ENCODE measurements at places on chromosomes 5 and 9.
A peak's percentile ranks its signal among the peaks of the same experiment; 100 is the strongest.

- peak; percentile 91 for DNase-seq
Measured at GRCh38 chr5:141476132-141476911, 556 bp downstream of the PCDHGC3 start.

- DNase-seq: peak; percentile 87
Measured at GRCh38 chr5:14153932-14154731, 11.0 kb downstream of the TRIO start.

DNA sequence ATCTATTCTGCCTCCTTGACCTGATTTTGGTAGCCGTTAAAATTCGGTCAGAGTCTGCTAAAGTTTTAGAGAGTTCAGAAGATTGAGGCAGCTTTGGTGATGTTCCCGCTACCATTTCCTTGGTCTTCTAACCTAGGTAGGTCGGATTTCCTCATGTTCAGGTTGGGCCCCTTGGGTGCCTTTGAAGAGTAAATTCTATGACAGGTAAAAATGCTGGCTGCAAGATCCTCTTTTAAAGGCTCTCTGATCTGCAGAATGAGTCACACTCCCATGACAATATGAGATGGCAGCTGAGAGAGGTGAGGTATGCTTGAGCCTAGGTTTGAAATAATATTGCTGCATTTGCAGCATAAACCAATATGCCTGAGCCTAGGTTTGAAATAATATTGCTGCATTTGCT, 198.9 kb downstream of the TSSK1B start:
- no peak for DNase-seq

GRCh38 chr5:88226881-88227450, 41.7 kb downstream of the TMEM161B start:
- DNase-seq: no peak

DNA sequence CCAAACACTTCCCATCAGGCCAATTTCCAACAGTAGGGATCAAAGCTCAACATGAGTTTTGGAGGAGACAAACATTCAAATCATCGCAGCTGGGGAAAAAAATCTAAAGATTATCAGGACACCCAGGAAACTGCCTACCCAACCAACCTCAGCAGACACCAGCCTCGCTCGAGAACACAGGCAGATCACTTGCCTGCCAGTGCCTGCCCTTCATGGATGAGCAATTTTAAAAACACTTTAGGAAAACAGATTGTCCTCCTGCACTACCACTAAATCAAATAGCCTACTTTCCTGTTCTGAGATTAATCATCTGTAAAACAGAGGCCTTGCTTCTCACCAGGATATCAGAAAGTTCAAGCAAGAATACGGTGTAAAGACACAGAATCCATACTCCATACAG, 14.7 kb upstream of the TMEM174 start:
- no peak for DNase-seq

- no peak for DNase-seq
Measured at GRCh38 chr9:74921737-74922136, 31.0 kb downstream of the C9orf40 start.

DNA sequence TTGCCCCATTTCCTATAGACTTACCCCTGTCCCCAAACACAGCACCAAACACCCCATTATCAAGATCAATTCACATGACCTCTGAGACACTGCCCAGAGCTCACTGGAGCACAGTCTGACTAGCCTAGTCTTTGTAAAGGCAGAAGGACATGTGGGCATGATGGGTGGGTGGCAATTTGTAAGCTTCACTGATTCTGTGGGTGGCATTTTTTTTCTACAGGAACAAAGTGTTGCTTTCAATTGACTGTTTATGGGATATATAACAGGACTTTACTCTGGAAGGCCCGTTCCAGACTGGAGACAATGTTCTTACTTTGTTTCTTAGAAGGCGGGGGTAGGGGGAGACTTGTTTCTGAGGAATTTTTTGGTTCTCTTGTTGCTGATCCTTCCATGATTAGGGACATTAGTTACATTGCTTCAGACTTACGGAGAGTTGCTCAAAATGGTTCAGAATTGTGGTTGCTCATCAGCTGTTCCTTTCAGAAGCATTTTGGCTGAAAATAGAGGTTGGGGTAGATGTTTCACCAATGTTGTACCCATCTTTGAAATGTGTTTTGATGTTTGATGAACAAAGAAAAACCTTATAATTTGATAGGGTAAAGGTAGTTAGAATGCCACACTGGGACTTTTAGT, 20.2 kb downstream of the NNT start:
- no peak for DNase-seq

DNA sequence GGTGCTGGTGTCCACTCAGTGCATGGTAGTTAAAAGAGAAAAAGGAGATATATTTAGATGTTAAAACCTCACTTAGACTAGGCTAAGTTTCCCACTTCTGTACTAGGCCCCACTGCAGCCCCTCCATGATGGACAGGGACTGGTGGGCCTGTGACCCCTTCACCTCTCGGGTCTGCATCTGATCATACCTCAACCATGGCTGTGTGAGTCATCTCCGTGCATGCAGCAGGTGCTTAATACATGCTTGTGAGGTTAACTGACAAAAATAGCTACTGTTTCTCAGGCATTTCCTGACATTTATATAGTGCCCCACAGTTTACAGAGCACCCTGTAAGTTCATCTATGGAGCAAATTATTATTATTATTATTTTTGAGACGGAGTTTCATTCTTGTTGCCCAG, 8.4 kb upstream of the URM1 start:
- DNase-seq: no peak

DNA sequence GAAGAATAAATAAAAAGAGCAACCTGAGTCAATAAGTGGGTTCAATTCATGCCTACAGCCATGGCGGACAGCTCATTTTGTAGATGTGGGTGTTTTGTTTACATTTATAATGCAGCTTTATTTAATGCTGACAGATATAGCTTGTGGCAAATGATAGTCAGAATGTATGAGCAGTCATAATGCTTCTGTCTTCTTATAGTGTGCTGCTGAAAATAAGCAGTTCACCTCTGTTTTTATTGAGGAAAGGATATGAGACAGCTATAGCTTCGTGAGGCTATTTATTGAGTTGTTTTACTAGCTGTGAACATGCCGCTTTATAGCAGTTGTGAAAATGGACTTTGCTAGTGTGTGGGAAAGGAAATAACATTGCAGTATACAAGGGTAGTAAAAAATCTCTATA, 147.4 kb downstream of the PBX3 start:
- DNase-seq: no peak

GRCh38 chr9:86598411-86599239, 244.4 kb upstream of the TUT7 start:
- peak; percentile 65 for DNase-seq

DNA sequence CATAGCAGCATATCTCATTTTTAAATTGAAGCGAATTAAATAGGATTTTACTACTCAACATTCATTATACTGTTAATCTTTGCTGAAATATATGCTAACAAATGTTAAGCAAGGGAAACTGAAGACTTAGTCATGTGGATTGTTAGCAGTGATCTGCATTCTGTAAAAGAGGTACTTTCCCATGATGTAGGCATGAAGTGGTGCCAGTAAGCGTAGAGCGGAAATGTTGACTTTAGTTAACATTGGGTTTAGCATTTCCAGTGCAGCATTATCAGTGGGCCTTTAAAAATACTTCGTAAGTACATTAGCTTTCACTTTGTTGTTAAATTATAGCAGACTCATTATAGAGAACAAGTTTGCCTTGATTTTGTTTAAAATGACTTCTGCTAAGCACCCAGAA, 130.3 kb downstream of the CDC42SE2 start:
- peak; percentile 31 for DNase-seq

- DNase-seq: no peak
Measured at GRCh38 chr5:167261309-167262100, 1029.9 kb upstream of the WWC1 start.

GRCh38 chr5:39543335-39543734, 118.6 kb upstream of the DAB2 start:
- no peak for DNase-seq

DNA sequence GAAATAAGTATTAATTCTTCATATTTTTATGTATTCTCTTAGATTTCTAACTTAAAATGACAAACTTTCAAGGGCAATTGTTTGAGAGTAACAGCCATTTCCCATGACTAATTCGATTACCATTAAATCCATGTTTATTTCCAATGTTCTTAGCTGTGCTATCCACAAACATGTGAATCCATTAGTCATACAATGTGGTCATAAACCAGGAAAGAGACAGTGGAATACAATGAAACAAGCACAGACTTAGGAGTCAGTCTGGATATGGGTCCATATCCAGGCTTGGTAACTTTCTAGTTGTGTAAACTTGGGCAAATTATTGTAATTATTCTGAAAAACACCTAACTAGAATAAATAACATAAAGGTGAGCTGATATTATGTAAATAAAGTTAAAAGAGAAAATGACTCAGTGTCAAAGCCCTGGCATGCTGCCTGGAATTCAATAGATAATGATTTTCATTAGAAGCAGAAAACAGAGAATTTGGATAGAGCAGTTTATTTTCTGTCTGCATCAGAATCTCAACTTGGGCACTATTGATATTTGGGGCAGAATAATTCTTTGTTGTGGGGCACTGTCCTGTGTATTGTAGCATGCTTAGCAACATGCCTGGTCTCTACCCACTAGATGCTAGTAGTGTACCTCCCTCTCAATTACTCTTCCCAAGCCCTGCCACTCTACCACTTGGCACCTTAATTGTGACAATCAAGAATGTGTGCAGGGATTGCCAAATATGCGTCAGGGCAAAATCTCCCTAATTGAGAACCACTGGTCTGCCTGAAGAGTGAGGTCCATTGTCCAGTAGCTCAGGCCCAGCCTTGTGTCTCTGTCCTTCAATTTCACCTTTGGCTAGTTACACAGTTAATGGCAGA, 44.7 kb upstream of the SLC27A6 start:
- DNase-seq: no peak

DNA sequence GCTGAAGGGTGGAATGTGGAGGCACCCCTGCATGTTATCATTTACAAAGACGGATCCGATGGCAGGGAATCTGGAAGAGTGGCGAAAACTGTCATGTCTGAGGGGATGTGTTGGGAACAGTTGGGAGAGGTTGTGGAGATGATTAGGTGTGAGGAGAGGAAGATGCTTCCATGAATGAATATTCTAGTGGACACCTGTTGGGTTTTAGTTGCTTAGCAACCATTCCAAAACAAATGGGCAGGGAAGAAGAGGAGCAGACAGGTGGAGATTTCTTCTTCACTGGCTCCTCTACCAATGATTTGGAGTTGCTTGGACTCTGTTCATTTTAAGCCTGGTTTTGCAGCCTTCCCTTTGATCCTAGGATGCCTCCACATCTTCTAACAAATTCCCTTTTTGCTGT, 465.3 kb upstream of the CLINT1 start:
- no peak for DNase-seq

DNA sequence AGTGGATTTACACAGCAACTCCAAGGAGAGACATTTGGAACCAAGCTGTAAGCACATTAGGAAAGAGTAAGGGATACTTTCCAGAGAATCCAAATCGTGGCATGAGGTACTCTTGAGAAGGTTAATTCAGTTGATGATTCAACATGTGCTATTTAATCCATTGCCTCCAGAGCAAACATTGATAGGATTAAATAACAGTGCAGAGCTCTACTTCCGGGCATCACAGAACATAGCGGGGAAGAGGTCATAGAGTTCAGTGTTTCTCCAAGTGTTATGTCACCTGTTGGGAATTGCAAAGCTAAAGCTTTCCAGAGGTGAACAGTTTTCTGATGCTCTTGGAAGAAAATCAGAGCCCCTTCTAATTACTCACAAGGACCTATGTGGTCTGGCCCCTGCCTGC, 127.5 kb downstream of the PPP2R2B start:
- DNase-seq: no peak

- no peak for DNase-seq
Measured at GRCh38 chr5:82352146-82352791, 74.1 kb upstream of the RPS23 start.

GRCh38 chr5:59484618-59485017, 408.9 kb downstream of the PDE4D start:
- DNase-seq: no peak

DNA sequence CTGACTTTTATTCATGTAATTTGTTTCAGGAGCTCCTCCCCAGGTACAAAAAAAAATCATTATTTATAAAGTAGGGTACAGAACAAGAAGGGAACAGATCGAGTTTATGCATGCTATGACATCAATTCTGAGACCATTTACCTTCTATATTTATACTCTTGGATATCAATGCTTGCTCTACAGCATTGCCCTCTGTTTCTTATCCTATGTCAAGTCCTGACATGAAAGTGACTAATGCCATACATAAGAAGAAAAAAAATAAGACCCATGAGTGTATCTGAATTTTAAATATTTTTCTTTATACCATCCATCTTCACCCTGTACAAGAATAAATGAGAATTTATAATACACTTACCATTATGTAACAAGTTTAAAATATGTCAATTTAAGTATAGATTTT, 2016.3 kb upstream of the CDH9 start:
- DNase-seq: no peak

- DNase-seq: no peak
Measured at GRCh38 chr9:80501635-80502034, 929.9 kb downstream of the TLE4 start.

DNA sequence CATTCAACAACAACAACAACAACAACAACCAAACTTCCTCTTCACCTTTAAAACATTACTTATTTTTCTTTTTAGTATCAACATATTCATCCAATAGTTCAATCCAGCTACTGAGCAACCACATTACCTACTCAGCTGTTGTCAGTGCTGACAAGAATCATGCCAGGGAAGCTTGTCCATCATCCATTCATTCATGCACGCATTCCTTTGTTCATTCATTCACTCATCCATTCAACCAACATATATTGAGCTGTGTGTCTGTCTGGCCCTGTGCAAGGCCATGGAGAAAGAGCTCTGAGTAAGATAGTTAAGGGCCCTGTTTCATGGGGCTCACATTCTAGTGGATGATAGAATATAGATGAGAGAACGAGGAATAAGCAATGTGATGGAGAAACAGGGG, 80.2 kb upstream of the TBC1D2 start:
- no peak for DNase-seq

- no peak for DNase-seq
Measured at GRCh38 chr5:109756543-109757185, 66.9 kb downstream of the MAN2A1 start.

DNA sequence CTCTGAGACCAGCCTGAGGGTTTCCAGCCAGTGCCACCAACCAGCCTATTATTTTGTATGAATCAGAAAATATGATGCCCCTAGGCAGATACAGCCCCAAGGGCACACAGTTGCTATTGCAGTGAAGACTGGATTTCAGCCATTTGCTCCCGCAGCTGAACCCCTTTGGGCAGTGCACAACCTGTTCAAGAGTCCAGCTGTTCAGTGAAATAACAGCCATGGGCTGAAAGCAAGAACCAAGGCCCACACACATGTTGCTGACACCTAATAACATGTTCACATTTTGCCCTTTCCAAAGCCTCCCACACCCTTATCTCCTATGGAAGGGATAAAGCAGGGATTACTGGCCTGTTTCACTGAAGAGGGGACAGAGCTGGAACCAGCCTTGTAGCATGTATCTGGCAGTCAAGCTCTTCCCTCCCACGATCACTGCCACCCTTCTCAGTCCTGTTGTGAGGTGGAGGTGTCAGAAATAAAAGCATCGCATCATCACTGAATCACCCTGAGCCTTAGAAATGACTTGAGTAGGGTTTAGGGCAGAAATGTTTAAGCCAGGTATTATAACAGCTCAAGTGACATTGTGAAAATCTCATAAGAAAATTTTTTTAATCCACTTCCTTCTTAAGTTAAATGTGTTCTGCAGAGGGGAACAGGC, 137.1 kb upstream of the FSTL4 start:
- DNase-seq: no peak

Data from femur (tissue), 1 donor.